ENCODE measurements at places on chromosomes 7 and 10.

DNA sequence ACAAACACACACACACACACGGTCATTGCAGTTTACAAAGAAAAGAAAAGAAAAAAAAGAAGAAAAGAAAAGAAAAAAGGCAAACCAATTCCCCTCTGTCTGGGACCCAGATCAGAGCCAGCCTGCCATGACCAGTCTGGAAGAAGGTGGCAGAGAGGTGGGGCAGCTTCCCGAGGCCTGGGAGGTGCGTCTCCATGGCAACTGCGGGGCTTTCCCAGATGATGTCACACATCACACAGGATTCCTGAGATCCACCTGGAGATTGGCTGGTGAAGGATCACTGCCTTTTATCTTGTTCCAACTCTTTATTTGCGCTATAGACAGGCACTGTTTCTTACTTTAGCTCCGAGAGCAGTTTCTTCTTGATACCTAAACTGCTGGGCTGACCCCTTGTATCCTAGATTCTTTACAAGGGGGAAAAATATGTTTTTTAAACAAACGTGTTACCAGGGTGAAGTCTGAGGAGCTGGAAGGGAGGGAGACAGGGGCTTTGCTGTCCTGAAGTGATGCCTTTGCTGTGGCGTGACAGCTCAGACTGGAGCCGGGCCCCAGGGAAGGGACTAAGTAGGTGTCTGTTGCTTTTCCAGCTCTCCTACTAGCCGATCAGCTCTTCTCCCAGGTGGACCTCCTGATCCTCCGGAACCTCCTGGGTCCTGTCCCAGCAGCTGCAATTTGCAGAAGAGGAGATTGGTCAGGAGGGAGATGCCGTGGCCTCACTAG lies 298.5 kb downstream of the KLF6 start:
- no peak for DNase-seq

- DNase-seq, result peak; percentile 4
These were observed 345.9 kb downstream of the KIF20B start for GRCh38 chr10:90047243-90047729.

- DNase-seq, result no peak
These were observed 48.3 kb upstream of the RPA3 start for GRCh38 chr7:7766671-7767070.

GRCh38 chr10:30836406-30836805 lies 195.3 kb downstream of the ZNF438 start:
- no peak for DNase-seq

DNA sequence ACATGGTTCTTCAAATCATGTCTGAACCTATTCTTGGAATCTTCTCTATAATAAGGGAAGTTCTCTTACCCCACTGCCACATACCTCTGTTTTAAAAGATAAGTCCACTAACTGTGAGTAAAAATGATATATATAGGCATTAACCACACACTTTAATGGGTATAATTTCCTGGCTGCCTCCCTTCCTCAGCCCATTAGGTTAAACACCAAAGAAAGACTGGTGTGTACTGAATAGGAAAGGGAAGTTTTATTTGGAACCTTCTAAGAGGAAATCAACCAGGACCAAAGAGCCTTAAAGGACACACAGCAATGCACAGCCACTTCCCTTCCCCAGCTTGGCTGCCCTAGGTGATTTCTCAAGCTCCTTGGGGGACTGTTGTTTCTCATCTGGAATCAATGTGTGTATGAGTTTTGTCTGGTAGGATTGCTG lies 5.0 kb upstream of the WBP1L start:
- no peak for DNase-seq

DNA sequence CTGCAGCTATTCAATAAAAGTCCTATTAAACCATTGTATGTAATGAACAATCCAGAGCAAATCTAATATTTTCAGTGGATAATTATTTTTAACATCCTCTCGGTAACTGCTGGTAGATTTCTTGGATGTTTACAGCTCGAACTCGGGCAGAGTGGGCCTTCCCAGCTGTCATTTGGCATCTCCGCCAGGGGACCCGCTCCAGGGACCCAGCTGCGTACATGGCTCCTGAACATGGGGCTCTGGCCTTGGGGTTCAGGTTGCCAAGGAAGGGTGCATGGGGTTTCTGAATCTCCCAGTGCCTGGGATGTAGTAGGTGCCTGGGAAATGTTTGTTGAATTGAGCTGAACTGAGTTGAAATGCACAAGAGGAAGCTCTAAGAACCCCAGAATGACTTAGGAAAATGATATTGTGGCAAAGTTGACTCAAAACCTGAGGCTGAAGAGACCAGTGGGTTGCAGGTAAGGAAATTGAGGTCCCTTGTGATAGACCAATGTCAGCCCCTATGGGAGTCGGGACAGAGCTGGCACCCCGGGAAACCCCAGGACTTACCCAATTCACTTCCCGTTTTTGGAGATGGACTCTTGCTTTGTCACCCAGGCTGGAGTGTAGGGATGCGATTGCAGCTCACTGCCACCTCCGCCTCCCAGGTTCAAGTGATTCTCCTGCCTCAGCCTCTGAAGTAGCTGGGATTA lies 228.4 kb downstream of the CUX1 start:
- no peak for DNase-seq

- no peak for DNase-seq
These were observed 39.0 kb upstream of the IFRD1 start for GRCh38 chr7:112411186-112411795.

GRCh38 chr10:485776-486175 lies 203.7 kb downstream of the DIP2C start:
- no peak for DNase-seq

DNA sequence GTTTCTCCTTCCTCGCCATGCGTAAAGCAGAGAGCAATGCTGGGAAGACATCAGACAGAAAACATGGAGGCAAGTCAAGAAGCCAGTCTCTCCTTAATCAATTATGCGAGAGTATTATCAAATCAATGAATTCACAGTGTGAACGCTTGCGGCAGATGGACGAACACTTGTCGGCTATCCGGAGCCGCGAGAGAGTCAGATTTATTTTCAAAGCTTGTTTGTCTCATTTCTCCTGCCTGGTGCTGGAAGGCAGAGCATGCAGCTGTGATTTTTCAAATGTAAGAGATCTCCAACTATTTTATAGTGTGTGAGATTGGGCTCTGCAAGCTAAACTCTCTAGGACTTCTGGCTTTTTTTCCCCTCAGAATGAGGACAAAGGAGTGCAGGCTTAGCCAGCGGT lies 252.3 kb downstream of the SNX10 start:
- no peak for DNase-seq

DNA sequence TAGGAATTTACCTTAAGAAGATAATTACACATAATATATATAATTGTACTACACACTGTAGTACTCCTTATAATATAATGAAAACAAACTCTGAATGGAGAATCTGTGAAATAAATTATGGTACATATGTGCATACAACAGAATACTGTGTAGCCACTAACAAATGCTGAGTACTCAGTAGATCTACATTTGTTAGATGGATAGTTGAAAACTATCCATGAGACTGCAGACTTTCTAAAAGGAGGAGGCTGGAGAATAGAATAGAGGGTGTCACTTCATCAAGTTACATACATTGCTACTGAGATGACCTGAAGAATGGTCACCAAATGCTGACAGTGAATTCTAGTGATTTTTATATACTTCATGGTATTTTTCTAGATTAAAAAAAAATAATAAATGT lies 68.7 kb upstream of the OGDHL start:
- no peak for DNase-seq

- no peak for DNase-seq
These were observed 285.1 kb upstream of the SP8 start for GRCh38 chr7:21071561-21072501.

DNA sequence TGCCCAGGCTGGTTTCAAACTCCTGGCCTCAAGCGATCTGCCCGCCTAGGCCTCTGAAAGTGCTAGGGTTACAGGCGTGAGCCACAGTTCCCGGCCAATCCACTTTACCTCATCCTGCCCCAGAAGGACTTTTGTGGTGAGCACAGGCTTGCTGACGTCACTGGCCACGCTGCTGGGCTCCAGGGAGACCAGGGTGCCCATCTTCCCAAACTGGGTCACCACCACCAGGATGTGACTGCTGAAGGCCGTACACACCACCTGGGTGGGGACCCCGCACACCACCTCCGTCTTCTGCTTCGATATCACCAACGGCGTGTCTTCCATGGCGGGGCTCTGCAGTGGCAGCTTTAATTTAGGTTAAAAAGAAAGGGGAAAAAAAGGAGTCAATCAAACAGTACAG lies 816 bp downstream of the PSMG3 start:
- DNase-seq, result peak; percentile 68

DNA sequence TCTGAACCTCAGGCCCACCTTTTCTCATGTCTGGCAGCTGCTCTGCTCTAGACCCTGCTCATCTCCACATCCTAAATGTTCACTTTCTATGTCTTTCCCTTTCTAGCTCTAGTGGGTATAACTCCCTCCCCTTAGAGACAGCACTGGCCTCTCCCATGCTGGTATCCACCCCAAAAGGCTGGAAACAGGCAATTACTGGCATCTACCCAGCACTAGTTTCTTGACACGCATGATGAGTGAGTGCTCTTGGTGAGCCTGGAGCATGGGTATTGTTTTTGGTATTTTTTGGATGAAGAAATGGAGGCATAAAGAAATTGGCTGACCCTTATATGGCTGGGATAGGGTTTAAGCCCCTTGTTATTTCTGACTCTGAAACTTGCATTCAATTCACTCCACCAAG lies 156.0 kb downstream of the EGFR start:
- DNase-seq, result no peak

DNA sequence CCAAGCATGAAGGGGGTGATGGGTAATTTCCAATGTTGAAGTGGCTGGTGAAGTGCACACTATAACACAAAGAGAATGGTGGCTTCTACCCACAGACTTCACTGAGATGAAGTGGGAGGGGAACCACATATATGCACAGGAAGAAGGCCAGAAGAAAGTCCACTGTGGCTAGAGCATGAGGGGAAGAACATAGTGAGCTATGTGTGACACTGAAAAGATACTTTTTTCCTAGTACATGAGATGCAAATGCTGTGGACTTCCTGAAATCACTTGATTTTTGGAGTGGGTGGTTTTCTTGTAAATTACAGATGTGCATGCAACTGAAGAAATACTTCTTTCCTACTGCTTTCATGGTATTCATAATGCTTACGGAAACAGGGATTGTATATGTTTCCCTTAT lies 115.6 kb upstream of the PHYHIPL start:
- DNase-seq, result no peak

GRCh38 chr10:79379512-79380124 lies 32.3 kb downstream of the PPIF start:
- no peak for DNase-seq

GRCh38 chr10:154348-154747 lies 19.1 kb downstream of the ZMYND11 start:
- no peak for DNase-seq

GRCh38 chr7:80835251-80835650 lies 83.6 kb downstream of the SEMA3C start:
- DNase-seq, result no peak

GRCh38 chr10:26969145-26969926 lies 108.6 kb upstream of the ABI1 start:
- peak; percentile 90 for DNase-seq

DNA sequence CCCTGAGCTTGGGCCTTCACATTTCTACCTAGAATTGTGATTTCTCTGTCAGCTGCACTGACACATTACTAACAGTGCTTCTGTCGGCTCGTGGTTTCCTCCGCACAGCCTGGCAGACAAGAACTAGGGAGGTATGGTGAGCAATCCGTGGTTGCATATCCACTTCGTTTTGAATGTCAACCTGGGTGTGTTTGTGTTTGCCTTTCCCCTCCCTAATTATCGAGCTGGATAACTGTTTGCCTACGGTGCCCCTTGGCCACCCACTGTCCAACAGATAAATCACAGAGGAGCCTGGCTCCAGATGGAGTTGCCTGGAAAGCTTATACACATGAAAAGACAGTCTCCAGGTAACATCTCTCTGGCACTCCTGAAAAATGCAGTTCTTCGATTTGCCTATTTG lies 228.8 kb downstream of the TRIL start:
- no peak for DNase-seq

DNA sequence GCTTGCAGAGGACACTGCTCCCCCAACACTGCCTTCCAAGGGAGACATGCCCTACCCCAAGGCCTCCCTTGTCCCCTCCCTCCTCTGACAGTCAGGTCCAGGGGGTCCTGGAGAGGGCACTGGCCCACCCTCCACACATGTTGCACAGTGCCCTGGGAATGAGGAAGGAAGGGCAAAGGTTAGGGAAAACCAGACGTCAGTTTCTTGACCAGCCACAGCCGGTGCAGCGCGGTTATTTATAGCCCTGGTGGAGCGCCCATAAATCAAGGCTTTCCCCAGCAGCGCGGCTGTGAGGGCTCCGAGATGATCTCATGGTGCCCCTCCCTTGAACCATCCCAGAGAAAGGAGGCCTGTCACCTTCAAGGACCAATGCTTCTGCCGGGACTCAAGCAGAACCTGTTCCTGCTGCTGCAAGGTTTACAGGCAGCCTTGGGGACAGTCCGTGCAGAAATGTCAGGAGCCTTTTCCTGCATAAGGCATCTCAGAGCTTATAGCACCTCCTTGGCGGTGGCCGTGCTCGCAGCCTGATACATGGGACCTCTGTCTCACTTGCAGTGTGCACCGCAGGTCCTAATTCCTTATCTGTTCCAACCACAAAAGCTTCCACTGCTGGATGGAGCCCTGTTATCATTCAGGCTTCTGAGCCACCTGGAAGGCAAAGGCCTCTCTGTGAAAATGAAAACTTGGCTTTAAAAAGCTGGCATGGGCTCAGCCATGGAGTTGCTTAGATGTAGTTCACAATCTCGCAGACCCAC lies 127.3 kb downstream of the LHPP start:
- DNase-seq, result no peak

DNA sequence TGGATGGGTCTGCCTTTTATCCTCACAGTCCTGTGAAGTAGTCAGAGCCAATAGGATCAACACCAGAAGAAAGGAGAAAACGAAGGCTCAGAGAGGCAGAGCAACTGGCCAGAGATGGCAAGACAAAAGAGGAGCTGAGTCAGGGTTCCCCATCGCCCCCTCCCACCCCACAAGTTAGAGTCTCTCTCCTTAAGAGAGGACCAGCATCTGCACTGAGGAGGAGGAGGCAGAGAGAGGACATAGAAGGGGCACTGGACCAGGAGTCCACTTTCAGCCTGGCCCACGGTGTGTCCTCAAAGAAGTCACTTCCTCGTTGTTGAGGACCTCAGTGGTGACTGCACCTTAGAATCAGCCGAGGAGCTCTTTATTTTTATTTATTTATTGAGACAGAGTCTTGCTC lies 11.6 kb downstream of the SPOCK2 start:
- no peak for DNase-seq

- no peak for DNase-seq
These were observed 6.3 kb upstream of the PIP4K2A start for GRCh38 chr10:22720667-22721066.

DNA sequence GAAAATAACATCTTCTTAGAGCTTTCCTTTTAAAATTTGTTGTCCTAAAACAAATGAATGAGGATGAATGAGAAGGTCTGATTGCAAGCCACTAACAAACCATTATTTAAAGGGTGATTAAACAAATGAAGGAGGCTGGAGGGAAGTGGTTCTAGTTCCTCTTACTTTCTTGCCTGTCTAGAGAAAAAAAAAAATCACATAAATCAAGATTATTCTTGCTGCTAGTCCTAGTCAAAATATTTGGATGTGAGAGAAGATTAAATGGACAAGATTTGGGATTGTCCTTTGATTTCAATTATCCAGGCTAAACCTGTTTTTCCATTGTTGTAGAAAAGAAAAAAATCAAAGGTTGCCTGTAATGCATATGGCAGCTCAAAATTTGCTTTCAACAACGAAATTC lies 3.3 kb downstream of the SKAP2 start:
- no peak for DNase-seq

- peak; percentile 11 for DNase-seq
These were observed 200.7 kb downstream of the RAPGEF5 start for GRCh38 chr7:22156205-22156604.

- no peak for DNase-seq
These were observed 17.8 kb downstream of the SCD start for GRCh38 chr10:100364735-100365391.

GRCh38 chr10:43374194-43374593 lies 2.8 kb downstream of the FXYD4 start:
- no peak for DNase-seq

All from activated CD4-positive, alpha-beta T cell treated with anti-CD3 and anti-CD28 coated beads, Interleukin-10, Interleukin-2, amounts not matched to agents 100 ng/mL and 50 ng/mL, durations not matched to agents 16 hours and 8 hours (primary cell).